ENCODE measurements at places on chromosomes 16 and 17. TPM values are rescaled to one million over a fixed set of nuclear protein-coding genes. Genes with fewer than 3 reads are reported as not detected.

- DNase-seq = no peak
- H3K36me3 ChIP-seq = no peaks in the 10 kb centered on the region
- H3K27ac ChIP-seq = no peak overlapping the region
- no peaks in the 10 kb centered on the region for H3K4me1 ChIP-seq
Observed at GRCh38 chr16:48946686-48947370, 334.8 kb downstream of the CBLN1 start.

The MKS1 gene
- total RNA-seq = 26.2 TPM

DNA sequence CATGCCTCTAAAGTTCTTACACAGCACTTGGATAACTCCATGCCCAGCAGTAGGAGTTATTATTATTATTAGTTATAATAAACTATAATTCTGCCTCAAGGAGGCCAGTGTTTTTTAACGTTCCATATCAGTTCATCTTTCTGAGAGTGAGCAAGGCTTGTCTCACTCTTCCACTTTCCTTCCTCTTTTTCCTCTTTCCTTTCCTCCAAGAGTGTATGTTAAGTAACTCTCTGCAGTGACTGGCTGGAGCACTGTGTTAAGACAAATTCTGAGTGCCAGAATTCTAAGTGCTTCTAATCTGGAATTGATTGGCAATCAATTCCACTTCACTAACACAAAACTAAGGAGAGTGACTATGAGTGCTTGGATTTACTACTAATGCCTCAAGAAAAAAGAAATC is 16.4 kb downstream of the CLEC19A start:
- no peaks in the 10 kb centered on the region for H3K4me1 ChIP-seq
- no peaks in the 10 kb centered on the region for H3K27me3 ChIP-seq
- H3K36me3 ChIP-seq = no peaks in the 10 kb centered on the region
- no peak overlapping the region for H3K4me3 ChIP-seq
- no peak overlapping the region for H3K27ac ChIP-seq
- DNase-seq = no peak

The RCVRN gene
- not detected for total RNA-seq

DNA sequence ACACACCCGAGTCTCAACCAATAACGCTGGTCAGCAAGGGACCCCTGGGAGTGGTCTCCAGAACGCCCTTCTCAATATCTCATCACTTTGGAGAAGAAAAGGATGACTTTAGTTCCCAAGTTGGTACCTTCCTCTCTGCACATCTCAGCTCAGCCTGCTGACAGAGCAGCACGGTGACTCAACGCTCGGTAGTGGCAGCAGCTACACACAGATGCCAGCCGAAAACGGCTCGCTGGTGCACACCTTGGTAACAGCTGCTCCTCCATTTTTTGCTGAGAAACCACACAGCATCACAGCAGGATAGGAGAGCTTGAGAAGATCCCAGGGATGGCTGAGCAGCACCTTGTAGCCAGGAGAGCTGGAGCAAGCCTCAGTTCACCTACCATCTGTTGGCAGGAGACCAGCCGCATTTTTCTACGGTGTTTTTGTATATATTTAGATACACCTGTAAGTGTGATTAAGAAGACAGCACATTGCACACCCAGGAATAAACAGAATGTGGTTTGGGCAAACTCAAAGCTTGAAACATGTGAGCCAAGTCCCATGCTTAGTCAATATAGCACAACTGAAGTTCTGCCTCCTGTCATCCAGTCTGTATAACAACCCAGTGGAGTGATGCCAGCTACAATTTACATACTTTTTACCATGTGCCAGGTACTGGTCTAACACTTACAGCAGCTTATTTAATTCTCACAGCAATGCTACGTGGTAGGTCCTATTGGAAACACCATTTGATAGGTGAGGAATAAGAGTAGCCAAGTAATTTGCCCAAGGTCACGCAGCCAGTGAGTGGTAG is 83.8 kb upstream of the ERCC4 start:
- H3K4me3 ChIP-seq = no peak overlapping the region
- no peaks in the 10 kb centered on the region for H3K4me1 ChIP-seq
- no peaks in the 10 kb centered on the region for H3K27me3 ChIP-seq
- no peak for DNase-seq

The GSDMA gene
- total RNA-seq = not detected

DNA sequence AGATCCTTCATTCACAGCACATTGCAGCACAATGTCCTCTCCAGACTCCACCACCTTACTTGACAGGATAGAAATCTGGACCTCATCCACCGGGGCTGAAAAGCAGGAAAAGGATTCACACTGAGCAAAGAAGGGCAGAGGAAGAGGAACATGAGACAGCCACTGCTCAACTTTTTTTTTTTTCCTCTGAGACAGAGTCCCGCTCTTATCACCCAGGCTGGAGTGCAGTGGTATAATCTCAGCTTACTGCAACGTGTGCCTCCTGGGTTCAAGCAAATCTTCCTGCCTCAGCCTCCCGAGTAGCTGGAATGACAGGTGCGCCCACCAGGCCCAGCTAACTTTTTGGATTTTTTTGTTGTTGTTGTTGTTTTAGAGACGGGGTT is 34.4 kb downstream of the PECAM1 start:
- peaks cover 13% of the 10 kb centered on the region for H3K36me3 ChIP-seq
- no peak overlapping the region for H3K27ac ChIP-seq
- no peaks in the 10 kb centered on the region for H3K27me3 ChIP-seq
- no peak overlapping the region for H3K4me3 ChIP-seq
- no peak for DNase-seq

The CD300LB gene
- not detected for total RNA-seq

The ACLY gene
- 188 TPM for total RNA-seq

DNA sequence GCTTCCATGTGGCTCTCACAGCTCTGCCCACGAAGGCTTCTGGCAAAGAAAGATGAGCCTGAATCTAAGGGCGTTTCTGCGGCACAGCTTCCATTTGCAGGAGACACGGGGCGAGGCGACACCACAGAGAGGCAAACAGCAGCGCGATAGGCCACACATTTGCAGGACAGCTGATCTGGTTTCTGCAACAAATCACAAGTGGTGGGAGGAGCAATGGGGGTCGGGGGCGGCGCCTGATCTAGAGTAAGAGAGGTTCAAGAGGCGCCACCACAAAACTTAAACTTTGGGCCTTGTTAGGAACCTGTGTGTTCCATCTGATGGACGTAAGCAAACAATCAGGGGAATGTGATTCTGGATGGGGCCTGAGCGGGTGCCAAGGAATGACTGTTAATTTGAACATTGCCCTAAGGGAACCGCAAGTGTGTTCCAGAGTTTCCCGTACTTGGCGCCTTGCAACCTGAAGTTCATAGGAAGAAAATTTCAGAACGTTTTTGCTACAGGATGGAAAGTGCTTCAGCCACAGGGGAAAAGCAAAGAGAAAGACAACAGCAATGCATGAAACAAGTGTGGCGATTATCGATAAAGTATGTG is 18.9 kb upstream of the ENPP7 start:
- no peak overlapping the region for H3K27ac ChIP-seq
- no peaks in the 10 kb centered on the region for H3K36me3 ChIP-seq
- DNase-seq = no peak
- H3K27me3 ChIP-seq = no peaks in the 10 kb centered on the region
- no peak overlapping the region for H3K4me3 ChIP-seq

DNA sequence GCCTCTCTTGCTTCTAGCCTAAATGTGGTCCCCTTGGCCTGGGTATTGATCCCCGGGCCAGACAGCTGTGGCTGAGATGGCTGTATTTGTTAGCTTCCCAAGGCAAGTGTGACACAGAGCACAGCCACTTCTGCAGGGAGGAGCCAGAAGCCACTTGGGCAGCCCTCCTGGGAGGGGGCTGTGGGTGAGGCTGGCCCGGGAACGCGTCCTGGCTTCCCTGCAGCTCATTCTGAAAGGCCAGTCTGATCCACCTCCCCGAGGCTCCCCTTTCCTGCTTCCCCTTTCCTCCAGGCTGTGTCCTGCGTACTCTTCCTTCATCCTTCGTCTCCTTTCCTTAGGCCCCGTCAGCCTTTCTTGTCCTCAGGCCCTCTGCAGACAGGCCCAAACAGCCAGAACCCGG is 8.0 kb downstream of the SERPINF2 start:
- no peak for DNase-seq
- H3K27me3 ChIP-seq = no peaks in the 10 kb centered on the region
- no peak overlapping the region for H3K27ac ChIP-seq
- no peak overlapping the region for H3K4me3 ChIP-seq
- no peaks in the 10 kb centered on the region for H3K4me1 ChIP-seq

- no peak for DNase-seq
- H3K36me3 ChIP-seq = no peaks in the 10 kb centered on the region
- H3K27ac ChIP-seq = no peak overlapping the region
- H3K27me3 ChIP-seq = no peaks in the 10 kb centered on the region
Observed at GRCh38 chr16:89052191-89052889, 41.3 kb upstream of the ACSF3 start.

DNA sequence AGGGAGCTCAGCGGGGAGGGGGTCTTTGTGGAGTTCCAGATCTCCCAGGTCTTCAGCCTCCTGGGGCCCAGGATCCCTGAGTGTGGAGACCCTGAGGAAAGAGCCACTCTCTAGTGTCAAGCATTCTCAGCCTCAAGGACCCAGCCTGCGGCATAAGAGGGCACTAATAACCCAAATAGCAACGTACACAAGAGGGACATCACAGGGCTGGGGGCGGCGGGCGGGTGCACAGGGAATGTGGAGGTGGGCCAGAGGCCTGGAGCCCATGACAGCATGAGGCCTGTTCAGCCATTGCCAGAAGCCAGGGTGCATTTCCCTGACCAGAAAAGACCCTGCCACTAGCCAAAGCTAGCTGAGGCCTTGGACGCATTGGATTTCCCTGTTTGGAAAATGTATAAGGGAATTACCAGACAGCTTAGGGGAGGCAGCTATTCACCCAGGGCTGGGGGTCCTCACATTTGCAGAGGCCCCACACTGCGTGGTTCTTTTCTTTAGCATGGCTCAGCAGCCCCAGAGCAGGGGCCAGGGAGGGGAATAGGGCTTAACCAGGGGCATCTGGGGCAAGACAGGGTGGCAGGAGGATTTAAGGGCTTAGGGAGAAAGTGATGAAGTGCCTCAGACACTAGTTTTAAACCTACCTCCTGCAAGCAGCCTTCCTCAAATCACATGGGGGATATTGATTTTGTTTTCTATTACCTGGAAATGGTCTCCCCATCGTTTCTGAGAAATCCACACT is 13.5 kb upstream of the ALOX15B start:
- H3K27ac ChIP-seq = no peak overlapping the region
- H3K27me3 ChIP-seq = no peaks in the 10 kb centered on the region
- no peak overlapping the region for H3K4me3 ChIP-seq
- no peaks in the 10 kb centered on the region for H3K36me3 ChIP-seq
- DNase-seq = no peak

- H3K4me1 ChIP-seq = no peaks in the 10 kb centered on the region
- DNase-seq = no peak
Observed at GRCh38 chr16:87367529-87367928, 16.0 kb downstream of the FBXO31 start.

The HAP1 gene
- 0.13 TPM for total RNA-seq

The KRT16 gene
- total RNA-seq = not detected

GRCh38 chr17:10059684-10060211 is 138.7 kb downstream of the GAS7 start:
- no peak overlapping the region for H3K4me3 ChIP-seq
- H3K36me3 ChIP-seq = no peaks in the 10 kb centered on the region
- no peak for DNase-seq

All from CD8-positive, alpha-beta memory T cell (primary cell).